ENCODE measurements at places on chromosomes 4 and X. TPM values are rescaled to one million over a fixed set of nuclear protein-coding genes. Genes with fewer than 3 reads are reported as not detected.

Gene PRDM8
- 30.5 TPM for total RNA-seq

- no peak overlapping the region for H3K27ac ChIP-seq
- H3K36me3 ChIP-seq, result no peaks in the 10 kb centered on the region
- no peak for DNase-seq
- H3K27me3 ChIP-seq, result no peaks in the 10 kb centered on the region
These were observed 127.1 kb downstream of the CFAP299 start for GRCh38 chr4:80462621-80463091.

DNA sequence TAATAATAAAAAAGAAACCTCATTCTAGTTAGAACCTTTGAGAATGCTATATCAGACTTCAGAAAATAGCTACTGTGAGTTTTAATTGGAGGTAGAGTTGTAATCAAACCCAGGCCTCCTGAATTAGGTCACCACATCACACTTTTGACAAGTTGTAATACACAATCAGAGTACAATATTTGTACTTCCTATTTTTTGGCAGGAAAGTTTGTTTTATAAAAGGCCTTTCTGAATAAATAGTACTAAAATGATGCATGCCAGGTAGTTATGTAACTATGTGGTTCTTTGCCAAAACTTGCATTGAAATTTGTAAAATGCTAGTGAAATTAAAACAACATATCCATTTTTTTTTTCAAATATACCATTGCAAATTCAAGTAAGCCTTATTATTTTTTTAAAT lies 26.8 kb downstream of the ADH7 start:
- H3K27ac ChIP-seq, result no peak overlapping the region
- DNase-seq, result no peak
- no peaks in the 10 kb centered on the region for H3K27me3 ChIP-seq
- H3K4me1 ChIP-seq, result no peaks in the 10 kb centered on the region
- H3K4me3 ChIP-seq, result no peak overlapping the region

DNA sequence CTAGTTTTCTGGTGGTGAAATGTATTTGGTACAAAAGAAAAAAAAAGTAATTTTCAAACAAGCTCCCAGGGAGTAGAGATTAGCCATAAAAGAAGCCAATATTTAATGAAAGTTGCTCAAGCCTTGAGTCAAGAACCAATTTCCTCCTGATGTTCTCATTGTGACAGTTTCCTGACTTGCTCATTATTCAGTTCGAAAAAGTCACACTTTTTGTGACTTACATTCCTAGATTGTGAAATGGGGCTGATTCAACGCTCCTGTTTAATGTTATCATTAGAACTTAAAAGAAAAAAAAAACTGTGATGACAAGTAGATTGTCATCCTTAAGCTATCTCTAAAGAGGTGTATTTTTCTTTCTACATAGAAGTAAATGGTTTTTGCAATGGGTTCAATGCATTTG lies 122.6 kb upstream of the BMPR1B start:
- peaks cover 12% of the 10 kb centered on the region for H3K36me3 ChIP-seq
- no peak overlapping the region for H3K4me3 ChIP-seq
- H3K27me3 ChIP-seq, result peaks cover 4% of the 10 kb centered on the region
- H3K4me1 ChIP-seq, result peaks cover 8% of the 10 kb centered on the region
- DNase-seq, result no peak

- H3K27ac ChIP-seq, result no peak overlapping the region
- no peaks in the 10 kb centered on the region for H3K36me3 ChIP-seq
- peaks cover 13% of the 10 kb centered on the region for H3K4me1 ChIP-seq
These were observed 81.5 kb downstream of the RCHY1 start for GRCh38 chr4:75432683-75433082.

Gene LDB2
- 268 TPM for total RNA-seq

Gene TGIF2LX
- total RNA-seq, result not detected

Gene ATP2B3
- total RNA-seq, result 0.10 TPM

- peaks cover 2% of the 10 kb centered on the region for H3K27me3 ChIP-seq
- DNase-seq, result no peak
- no peak overlapping the region for H3K27ac ChIP-seq
- no peaks in the 10 kb centered on the region for H3K4me1 ChIP-seq
These were observed 86.5 kb downstream of the DRD5 start for GRCh38 chr4:9867751-9868425.

GRCh38 chr4:172155838-172156345 lies 342.7 kb downstream of the GALNTL6 start:
- H3K4me1 ChIP-seq, result no peaks in the 10 kb centered on the region
- no peaks in the 10 kb centered on the region for H3K36me3 ChIP-seq
- H3K4me3 ChIP-seq, result no peak overlapping the region
- no peak for DNase-seq
- no peak overlapping the region for H3K27ac ChIP-seq

- H3K36me3 ChIP-seq, result no peaks in the 10 kb centered on the region
- H3K27ac ChIP-seq, result no peak overlapping the region
- H3K4me1 ChIP-seq, result no peaks in the 10 kb centered on the region
- peak; percentile 49 for DNase-seq
- no peaks in the 10 kb centered on the region for H3K27me3 ChIP-seq
These were observed 276.4 kb downstream of the IL15 start for GRCh38 chr4:141912831-141913230.

DNA sequence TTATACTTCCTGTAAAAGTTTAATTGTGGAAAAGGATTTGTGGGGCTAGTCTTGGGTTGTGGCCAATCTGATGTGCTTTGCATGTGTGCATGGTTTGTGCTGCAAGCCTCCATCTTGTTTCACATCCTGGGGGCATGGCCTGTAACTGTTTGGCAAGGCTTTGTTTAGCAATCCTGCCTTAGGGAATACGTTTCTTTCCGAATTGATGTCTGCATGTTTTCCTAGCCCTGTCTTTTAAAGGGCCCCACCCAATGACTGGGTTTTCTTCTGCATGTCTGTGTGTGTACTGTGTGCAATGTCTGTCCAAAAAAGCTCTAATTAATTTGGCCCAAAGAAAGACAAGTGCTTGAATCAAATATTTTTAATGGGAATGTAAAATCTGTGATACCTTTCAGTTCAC lies 74.6 kb upstream of the MID1IP1 start:
- H3K36me3 ChIP-seq, result no peaks in the 10 kb centered on the region
- H3K27ac ChIP-seq, result no peak overlapping the region
- DNase-seq, result no peak
- H3K4me1 ChIP-seq, result no peaks in the 10 kb centered on the region

DNA sequence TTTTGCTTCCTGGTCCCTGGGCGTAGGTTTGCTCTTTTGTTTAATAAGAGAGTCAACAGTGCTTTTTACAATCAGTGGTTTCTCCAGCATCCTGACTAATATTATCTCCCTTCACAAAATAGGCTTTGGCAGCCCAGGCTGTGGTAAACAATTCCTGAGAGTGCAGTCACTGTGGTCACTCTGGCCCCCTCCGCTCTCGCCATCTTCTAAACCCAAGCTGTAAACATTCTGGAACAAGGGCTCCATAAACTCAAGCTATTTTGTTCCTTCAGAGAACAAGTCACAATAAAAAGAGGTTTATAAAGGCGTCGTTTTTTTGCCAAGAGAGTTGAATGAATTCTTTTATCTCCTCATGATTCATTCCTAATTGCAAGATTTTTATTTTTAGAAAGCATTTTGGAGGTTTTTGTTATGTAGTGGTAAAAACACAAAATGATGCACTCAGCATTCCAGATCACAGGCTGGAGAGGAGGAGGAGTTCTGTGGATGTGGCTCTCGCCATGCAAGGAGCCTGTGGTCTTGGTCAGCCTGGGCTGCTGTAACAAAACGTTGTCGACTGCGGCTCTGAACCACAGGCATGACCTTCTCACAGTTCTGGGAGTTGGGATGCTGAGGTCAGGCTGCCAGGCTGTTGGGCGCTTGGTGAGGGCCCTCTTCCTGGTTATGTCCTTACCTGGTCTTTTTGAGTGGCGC lies 486.4 kb upstream of the FAT1 start:
- no peak for DNase-seq
- H3K36me3 ChIP-seq, result no peaks in the 10 kb centered on the region
- H3K4me1 ChIP-seq, result no peaks in the 10 kb centered on the region
- H3K27me3 ChIP-seq, result peaks cover 2% of the 10 kb centered on the region

DNA sequence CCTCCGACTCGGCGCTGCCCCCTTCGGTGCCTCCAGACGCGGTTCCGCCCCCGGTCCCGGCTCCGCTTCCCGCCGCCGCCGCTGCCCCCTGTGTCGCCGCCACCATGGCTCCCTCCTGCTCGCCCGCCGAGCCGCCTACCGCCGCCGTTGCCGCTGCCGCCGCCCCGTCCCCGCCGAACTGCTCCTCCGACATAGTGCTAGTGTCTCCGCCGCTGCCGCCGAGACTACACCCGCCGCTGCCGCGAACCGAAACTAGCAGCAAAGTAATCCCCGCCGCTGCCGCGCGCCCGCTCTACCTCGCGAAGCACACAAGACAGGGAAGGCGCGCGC lies 340 bp downstream of the HNRNPD start:
- no peak for DNase-seq
- H3K27me3 ChIP-seq, result peaks cover 19% of the 10 kb centered on the region
- H3K4me1 ChIP-seq, result peaks cover 46% of the 10 kb centered on the region
- peak overlapping the region; percentile 96 for H3K4me3 ChIP-seq

Gene SPIN4
- total RNA-seq, result 135 TPM

DNA sequence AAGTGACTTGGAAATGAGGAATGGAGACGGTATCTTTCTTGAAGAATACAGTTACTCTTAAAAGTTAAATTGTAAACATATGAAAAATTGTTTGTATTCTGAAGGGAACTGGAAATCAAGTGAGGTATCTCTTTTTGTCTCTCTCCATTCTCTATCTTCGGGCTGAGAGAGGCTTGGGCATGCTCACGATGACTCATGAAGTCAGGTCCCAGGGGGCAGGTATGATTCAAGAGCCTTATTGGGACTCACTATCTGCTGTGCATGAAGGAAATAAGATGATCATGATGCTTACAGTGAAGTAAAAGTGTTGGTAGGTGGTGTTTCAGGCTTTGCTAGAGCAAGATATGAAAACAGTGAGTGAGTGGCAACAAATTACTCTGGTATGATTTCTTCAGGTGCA lies 200.4 kb upstream of the PITX2 start:
- no peaks in the 10 kb centered on the region for H3K27me3 ChIP-seq
- DNase-seq, result no peak
- no peak overlapping the region for H3K27ac ChIP-seq
- no peaks in the 10 kb centered on the region for H3K36me3 ChIP-seq
- H3K4me1 ChIP-seq, result no peaks in the 10 kb centered on the region
- no peak overlapping the region for H3K4me3 ChIP-seq

Gene UGT2B10
- total RNA-seq, result not detected

GRCh38 chr4:63583007-63583406 lies 826.2 kb downstream of the TECRL start:
- H3K27me3 ChIP-seq, result peaks cover 5% of the 10 kb centered on the region
- no peak overlapping the region for H3K4me3 ChIP-seq
- no peaks in the 10 kb centered on the region for H3K4me1 ChIP-seq
- no peak for DNase-seq

- H3K4me1 ChIP-seq, result peaks cover 2% of the 10 kb centered on the region
- peaks cover 4% of the 10 kb centered on the region for H3K36me3 ChIP-seq
- H3K4me3 ChIP-seq, result no peak overlapping the region
- no peak for DNase-seq
These were observed 63.0 kb downstream of the SEC24D start for GRCh38 chr4:118772767-118773428.

- H3K27me3 ChIP-seq, result peaks cover 2% of the 10 kb centered on the region
- no peak for DNase-seq
- H3K4me3 ChIP-seq, result no peak overlapping the region
- H3K4me1 ChIP-seq, result peaks cover 5% of the 10 kb centered on the region
These were observed 168.4 kb upstream of the NHS start for GRCh38 chrX:17206584-17206983.

GRCh38 chr4:155170569-155170968 lies 37.9 kb upstream of the NPY2R start:
- no peak overlapping the region for H3K27ac ChIP-seq
- no peaks in the 10 kb centered on the region for H3K36me3 ChIP-seq
- no peak for DNase-seq
- H3K4me1 ChIP-seq, result no peaks in the 10 kb centered on the region
- H3K4me3 ChIP-seq, result no peak overlapping the region

- H3K4me3 ChIP-seq, result no peak overlapping the region
- no peaks in the 10 kb centered on the region for H3K27me3 ChIP-seq
- H3K4me1 ChIP-seq, result no peaks in the 10 kb centered on the region
- no peak overlapping the region for H3K27ac ChIP-seq
- DNase-seq, result no peak
- no peaks in the 10 kb centered on the region for H3K36me3 ChIP-seq
These were observed 76.5 kb downstream of the RTL9 start for GRCh38 chrX:110435196-110435595.

GRCh38 chr4:41600243-41600912 lies 62.4 kb downstream of the LIMCH1 start:
- no peaks in the 10 kb centered on the region for H3K27me3 ChIP-seq
- no peak overlapping the region for H3K4me3 ChIP-seq
- DNase-seq, result no peak

DNA sequence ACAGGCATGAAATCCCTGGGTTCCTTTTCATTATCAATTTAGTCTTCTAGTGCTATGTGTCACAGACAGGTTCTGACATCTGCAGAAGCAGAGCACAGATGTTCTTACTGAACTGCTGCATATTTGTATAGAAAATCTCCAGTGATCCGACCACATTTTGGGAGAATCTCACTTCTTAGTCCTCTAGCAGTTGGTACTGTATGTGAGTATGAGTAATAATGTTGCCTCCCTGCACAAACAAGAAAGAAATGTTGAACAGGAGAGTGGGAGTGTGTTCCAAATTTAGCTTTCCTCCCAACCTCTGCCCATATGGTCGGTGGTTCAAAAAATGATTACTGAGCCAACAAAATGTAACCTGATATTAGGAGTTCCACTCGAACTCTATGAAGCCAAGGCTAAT lies 165.3 kb upstream of the GPC4 start:
- H3K4me1 ChIP-seq, result no peaks in the 10 kb centered on the region
- peaks cover 2% of the 10 kb centered on the region for H3K27me3 ChIP-seq
- H3K4me3 ChIP-seq, result no peak overlapping the region

DNA sequence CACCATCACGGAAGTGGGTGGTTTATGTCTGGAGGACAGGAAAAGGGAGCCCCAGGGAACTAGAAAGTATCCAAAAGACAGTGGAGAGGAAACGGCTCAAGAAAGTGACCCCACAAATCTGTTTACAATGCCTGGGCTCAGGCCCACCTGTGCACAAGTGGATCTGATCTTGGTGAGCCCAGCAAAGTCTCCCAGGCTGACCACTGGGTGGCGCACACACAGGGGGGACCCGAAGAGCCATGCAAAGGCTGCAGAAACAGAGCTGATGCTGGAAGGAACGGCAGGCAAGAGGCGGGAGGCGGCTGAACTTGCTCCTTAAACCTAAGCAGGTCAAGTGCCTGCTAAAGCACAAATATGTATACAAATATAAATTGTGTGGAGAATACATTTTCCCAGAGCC lies 9.6 kb downstream of the HAUS7 start:
- DNase-seq, result peak; percentile 67
- peaks cover 6% of the 10 kb centered on the region for H3K36me3 ChIP-seq
- no peak overlapping the region for H3K27ac ChIP-seq

GRCh38 chrX:122584981-122585380 lies 599.1 kb upstream of the GRIA3 start:
- no peaks in the 10 kb centered on the region for H3K36me3 ChIP-seq
- no peak overlapping the region for H3K4me3 ChIP-seq
- H3K27ac ChIP-seq, result no peak overlapping the region
- no peak for DNase-seq
- no peaks in the 10 kb centered on the region for H3K4me1 ChIP-seq
- no peaks in the 10 kb centered on the region for H3K27me3 ChIP-seq

- peaks cover 21% of the 10 kb centered on the region for H3K4me1 ChIP-seq
- no peaks in the 10 kb centered on the region for H3K36me3 ChIP-seq
- no peak for DNase-seq
- no peak overlapping the region for H3K4me3 ChIP-seq
These were observed 106.1 kb upstream of the ATP6AP2 start for GRCh38 chrX:40474645-40475044.

Measured in endothelial cell (in vitro differentiated cells).